ENCODE measurements at places on chromosomes 4 and X.

DNA sequence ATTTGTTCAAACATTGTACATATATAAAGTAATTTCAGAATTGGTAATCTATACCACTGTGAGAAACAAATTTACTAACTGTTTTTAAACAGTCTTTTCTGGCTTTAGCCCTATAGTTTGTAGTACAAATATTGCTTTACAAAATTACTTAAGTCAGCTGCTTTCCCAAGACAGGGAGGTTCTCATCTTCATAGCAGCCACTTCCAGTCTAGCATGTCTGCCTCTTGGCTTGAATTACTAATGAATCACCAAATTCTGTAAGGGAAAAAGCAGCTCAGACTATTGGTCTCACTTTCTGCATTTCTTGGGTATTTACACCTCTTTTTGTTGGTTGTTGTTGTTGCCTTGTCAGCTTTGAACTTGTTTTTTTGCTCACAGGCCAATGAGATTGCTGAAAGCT, 187.2 kb downstream of the NPFFR2 start:
- DNase-seq = no peak

GRCh38 chr4:72314869-72315268, 254.2 kb downstream of the ADAMTS3 start:
- no peak for DNase-seq

- no peak for DNase-seq
Observed at GRCh38 chr4:125572601-125573000, 257.8 kb downstream of the FAT4 start.

DNA sequence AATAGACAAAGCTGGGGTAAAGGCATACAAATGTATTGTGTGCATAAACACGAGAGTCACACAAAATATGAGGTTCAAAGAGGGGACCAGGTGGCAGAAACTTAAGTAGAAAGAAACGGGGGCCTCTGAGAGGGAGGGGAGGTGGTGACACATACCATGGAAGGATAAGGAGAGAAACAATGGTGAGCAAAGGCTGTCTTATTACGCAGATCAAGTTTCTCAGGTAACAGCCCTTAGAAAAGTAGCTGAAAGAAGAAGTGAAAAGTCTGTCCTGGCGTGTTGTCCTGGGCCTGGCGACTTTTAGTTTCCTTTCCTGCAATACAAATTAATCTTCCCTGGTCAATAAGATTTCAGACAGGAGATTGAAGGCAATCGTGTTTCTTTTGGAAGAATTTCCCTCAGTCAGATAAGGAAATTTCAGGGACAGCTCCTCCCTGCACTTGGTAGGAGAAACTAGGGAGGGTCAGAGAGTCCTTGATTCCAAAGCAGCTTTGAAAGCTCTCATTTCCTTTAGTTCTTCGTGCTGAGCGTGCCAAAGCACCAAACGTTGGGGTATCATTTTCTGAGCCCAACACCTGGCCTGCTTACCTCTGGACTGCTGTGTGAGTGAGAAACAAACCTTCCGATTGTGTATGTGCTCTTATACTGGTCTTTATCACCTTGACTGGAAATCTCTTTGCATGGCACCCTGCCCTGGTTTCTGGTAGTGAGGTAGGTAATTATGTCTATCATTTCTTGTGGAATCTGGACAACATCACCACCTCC, 676.7 kb upstream of the LCORL start:
- DNase-seq = no peak
